ENCODE measurements at places on chromosomes 5 and 9.
A peak's percentile ranks its signal among the peaks of the same experiment; 100 is the strongest.

DNA sequence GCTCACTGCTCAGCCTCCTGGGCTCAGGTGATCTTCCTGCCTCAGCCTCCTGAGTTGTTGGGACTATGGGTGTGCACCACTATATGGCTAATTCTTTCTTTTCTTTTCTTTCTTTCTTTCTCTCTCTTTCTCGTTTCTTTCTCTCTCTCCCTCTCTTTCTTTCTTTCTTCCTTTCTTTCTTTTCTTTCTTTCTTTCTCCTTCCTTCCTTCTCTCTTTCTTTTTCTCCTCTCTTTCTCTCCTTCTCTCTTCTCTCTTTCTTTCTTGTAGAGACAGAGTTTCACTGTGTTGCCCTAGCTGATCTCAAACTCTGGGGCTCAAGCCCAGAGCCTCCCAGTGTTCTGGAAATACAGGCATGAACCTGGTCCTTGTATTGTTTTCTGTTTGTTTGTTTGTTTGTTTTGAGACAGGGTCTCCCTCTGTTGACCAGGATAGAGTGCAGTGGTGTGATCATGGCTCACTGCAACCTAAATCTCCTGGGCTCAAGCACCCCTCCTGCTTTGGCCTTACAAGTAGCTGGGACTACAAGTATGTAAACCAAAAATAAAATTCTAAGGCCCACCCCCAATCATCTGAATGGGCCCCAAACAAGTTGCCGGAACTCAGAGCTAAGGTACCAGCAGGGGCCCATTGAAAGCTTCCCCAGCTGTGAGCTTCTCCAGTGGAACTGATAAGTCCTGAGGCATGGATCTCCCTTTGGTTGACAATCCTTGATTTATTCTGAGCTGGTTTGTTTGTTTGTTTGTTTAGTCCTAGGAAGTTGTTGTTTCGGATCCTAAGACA lies 11.9 kb upstream of the BTF3 start:
- DNase-seq = no peak

- DNase-seq = no peak
Measured at GRCh38 chr5:83031381-83031780, 45.8 kb downstream of the TMEM167A start.

DNA sequence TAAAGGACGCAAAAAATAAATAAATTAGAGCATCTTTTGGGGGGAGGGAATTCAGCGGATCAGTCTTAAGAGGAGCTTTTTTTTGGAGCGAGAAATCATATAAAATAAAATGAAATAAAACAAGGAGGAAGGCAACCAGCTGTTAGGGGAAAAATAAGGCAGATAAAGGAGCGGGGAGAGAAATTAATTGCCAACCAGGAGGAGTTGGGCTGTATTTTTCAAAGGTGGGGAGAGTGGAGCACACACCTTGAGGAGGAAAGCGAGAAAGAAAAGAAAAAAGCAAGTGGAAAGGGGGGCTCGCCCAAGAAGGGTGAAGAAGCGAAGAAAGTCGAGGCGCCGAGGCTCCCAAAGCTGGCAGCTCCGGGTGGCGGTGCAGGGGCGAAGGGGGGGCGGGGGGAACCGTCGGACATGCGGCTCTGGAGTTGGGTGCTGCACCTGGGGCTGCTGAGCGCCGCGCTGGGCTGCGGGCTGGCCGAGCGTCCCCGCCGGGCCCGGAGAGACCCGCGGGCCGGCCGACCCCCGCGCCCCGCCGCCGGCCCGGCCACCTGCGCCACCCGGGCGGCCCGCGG lies at the start of gene PAPPA:
TSS of gene PAPPA (plus strand) at position 27 of the 569 bp plus-strand sequence. CDS start at position 409, 382 bp downstream.
- no peak for DNase-seq

DNA sequence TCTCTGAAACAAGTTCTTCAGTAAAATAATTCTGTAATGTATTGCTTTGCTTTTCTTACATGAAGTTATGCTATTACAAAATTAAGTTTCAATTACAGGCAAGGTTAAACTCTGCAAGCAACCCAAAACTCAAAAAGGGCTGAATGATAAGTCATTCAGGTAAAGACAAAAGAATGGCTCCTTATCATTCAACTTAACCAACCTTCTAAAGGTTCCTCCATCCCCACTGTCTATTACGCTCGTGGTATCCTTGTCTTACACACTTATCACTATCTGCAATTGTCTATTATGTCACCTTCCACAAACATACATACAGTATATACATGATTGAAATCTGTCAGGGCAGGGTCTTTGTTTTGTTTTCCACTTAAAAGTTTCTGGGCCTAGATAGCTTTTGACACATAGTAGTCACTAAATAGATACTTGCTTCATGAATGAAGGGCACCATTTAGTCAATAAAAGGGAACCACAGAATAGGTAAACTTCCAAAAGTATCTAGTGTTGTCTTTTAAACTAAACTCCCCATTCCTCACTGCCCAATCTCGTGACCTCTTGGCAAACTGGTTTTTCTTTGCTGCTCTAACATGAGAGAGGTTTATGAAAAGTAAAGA lies 6.9 kb downstream of the RPL37 start:
- no peak for DNase-seq

- peak; percentile 21 for DNase-seq
Measured at GRCh38 chr5:148848393-148849031, 22.1 kb downstream of the ADRB2 start.

- DNase-seq = no peak
Measured at GRCh38 chr5:126610160-126610559, 9.4 kb downstream of the PHAX start.

DNA sequence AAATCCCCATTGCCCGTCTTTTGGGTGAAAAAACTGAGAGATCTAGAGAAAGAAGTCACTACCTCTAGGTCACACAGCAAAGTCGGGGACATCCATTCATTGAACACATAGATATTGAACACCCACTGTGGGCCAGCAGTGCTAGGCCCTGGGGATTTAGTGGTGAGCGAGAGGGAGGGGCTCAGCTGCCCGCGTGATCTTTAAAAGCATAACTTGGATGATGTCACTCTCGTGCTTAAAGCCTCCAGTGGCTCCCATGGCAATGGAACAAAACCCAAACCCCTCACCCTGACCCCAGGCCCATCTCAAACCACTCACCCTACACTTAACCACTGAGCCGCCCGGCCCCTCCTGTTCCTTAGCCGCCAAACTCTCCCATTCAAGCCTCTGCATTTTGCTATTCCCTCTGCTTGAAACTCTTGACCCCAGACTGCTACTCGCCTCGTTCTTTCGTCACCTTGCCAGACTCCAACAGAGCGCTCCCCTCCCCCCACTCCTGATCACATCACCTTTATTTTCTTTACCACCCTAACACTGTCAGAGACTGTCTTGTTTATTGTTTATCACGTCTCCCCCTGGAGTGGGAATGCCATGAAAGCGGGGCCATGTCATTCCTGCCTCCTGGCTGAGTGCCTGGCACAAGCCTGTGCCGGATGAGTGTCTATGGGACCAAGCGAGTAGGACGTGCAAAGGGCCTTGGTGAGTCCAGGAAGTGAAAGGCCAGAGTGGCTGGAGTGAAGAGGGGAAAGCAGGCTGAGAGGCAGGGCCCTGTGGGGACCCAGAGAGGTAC lies 710 bp upstream of the PIP5KL1 start:
- no peak for DNase-seq

DNA sequence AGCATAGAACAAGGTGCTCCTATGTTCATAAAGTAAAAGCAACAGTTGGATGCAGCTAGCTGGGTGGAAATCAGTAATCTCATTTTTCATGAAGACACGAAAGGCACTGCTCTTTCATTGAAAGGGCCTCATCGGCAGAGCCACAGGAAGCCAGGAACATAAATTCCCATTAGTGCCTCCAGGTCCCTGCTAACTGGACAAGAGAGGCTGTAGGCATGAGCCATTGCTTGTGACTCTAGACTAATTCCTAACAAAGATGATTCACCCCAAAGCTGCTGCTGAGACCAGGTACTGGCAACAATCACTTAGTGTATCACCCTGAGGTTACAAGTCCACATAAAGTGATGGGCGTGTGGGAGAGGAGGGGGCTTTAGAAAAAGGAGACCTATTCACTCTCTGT lies 141.8 kb downstream of the BRINP1 start:
- no peak for DNase-seq

GRCh38 chr9:127968700-127969383 lies 11.9 kb downstream of the EEIG1 start:
- no peak for DNase-seq

DNA sequence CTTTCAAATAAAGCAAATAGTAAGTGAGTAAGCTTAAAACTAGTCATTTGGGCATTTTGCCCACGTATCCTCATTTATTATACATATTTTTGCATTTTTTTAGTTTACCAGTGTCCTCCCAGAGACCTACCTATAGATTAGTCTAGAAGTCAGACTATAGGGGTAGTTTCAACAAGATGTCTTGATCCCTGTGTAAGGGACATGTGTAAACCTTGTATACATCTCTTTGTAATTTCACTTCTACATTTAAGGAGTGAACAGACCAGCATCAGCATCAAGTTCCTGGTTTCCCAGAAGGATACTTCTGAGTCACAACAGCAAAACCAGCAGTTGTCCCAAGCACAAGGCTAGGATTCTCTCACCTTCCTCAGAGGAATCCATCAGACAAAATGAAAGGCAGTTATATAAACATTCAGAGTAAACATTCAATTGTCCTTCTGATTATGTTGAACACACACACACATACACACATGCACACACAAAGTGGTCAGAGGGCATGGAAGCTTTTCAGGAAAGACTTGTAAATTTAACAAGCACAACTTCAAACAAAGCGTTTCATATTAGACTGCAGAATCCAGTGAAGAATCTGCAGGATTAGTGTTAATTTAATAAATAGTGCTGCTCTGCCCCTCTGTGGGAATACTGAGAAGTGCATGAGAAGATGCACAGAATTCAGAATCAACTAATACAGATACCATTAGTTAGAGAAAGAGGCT lies 55.4 kb downstream of the HINT1 start:
- DNase-seq = peak; percentile 47

- DNase-seq = no peak
Measured at GRCh38 chr9:27205198-27205597, 91.8 kb downstream of the EQTN start.

- DNase-seq = no peak
Measured at GRCh38 chr5:95081982-95082381, 202.9 kb downstream of the MCTP1 start.

GRCh38 chr5:81163651-81164050 lies 69.5 kb upstream of the CKMT2 start:
- no peak for DNase-seq

DNA sequence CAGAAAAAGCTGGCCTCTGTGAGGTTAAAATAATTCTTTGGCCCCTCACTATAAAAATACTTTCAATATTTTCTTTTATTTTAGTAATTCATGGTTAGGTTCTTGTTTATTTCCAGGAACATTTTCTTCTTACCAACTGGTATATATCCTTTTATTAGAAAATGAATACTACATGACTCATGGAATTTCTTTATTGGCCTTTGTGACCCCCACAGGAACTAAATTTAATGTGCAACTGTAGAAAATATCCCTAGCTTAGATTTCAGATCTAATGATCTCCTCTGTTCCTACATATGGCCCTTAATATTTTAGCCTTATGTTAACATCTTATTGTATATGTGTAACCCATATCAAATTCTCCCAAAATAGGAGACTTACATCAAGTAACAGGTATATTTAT lies 429.9 kb downstream of the NR2F1-AS1 start:
- DNase-seq = no peak

DNA sequence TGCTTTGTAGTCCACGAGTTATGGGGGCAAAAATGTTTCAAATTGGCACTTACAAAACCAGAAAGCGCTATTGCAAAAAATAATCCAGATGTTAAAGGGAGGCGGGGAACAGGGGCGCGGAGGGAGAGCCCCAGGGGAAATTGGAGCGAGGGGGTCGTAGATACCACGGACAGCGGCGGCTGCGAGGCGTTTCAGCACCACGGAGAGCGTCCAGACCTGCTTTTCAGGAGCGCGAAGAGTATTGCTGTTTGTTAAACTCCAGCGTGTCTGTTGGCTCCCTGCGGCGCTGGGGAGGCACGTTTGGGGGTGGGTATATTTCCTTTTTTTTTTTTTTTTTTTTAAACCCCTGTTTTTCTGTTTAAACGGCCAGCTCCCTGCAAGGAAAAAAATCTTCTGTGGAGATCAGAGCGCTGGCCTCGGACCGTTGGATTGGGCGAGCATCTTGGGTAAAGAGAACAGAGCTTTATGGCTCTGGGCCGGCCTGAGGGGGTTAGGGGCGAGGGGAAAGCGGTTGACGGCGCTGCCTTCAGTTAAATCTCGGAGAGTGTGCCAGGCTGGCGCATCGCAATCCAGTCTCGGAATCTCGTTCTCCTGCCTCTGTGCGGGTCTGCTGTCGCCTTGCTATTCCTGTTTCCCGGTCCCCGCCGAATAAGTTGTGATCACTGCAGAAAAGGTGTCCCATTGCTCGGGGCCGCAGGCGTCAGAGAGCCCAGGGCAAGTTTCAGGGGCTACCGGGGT lies at the start of gene GLRA1:
TSS of gene GLRA1 (minus strand) at position 288 of the 738 bp plus-strand sequence. CDS start 302 bp downstream, outside the sequence.
- peak; percentile 37 for DNase-seq

Measured in OCI-LY7 (cell line).